ENCODE measurements at places on chromosomes 7 and 10. TPM values are rescaled to one million over a fixed set of nuclear protein-coding genes. Genes with fewer than 3 reads are reported as not detected.

FAM180A gene
- total RNA-seq: 2.8 TPM

VENTX gene
- total RNA-seq: 0.20 TPM

NOLC1 gene
- total RNA-seq: 33.0 TPM

NPFFR1 gene
- 0.59 TPM for total RNA-seq

AGR3 gene
- total RNA-seq: not detected

SNX10 gene
- 5.8 TPM for total RNA-seq

SPDYE2B gene
- total RNA-seq: not detected

OR6V1 gene
- not detected for total RNA-seq

HOXA6 gene
- 3.3 TPM for total RNA-seq

ADAM22 gene
- 18.6 TPM for total RNA-seq

RAB19 gene
- total RNA-seq: 0.49 TPM

Measured in skin of body (tissue), 3 donors.